GM12891 (cell line): ENCODE measurements at places on chromosomes 3 and 15.

- peak; percentile 21 for DNase-seq
These were observed 153.3 kb downstream of the P3H2 start for GRCh38 chr3:189967254-189967865.

DNA sequence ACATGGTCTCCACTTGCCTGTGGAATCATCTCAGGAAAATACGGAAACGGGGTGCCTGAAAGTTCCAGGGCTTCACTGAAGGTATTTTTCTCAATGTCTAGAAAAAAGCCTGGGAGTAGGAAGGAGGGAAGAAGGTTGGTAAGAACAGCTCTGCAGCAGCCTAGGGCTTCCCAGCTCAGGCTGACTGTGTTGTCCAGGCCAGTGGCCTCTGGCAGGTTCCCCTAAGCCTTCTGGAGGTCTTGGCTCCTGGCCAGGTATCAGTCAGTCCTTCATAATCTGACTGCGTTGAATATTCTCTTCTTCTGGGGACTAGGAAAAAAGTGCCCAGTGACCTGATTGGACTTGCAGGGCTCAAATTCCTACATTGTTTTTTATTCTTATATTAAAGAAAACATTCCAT is 38.6 kb downstream of the SSR3 start:
- DNase-seq = no peak

DNA sequence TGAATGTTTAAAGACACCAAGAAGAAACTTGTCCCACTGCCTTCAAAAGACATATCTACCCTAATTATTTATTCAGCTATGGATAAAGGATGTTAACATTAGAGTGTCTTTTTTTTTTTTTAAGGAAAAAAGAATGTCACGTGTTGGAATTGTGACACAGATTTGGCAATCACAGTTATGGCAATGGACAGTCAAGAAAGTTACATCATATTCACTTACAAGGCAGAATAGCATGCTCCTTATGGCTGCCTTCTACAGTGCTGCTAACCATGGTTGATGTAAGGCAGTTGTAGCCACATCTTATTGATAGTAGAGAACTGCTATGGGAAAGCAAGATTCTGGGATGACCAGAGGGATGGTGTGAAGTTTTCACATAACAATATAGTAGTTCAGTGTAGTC is 128.8 kb upstream of the ZBTB20 start:
- DNase-seq = no peak

- no peak for DNase-seq
These were observed 7.6 kb downstream of the OR5K4 start for GRCh38 chr3:98361289-98361688.

DNA sequence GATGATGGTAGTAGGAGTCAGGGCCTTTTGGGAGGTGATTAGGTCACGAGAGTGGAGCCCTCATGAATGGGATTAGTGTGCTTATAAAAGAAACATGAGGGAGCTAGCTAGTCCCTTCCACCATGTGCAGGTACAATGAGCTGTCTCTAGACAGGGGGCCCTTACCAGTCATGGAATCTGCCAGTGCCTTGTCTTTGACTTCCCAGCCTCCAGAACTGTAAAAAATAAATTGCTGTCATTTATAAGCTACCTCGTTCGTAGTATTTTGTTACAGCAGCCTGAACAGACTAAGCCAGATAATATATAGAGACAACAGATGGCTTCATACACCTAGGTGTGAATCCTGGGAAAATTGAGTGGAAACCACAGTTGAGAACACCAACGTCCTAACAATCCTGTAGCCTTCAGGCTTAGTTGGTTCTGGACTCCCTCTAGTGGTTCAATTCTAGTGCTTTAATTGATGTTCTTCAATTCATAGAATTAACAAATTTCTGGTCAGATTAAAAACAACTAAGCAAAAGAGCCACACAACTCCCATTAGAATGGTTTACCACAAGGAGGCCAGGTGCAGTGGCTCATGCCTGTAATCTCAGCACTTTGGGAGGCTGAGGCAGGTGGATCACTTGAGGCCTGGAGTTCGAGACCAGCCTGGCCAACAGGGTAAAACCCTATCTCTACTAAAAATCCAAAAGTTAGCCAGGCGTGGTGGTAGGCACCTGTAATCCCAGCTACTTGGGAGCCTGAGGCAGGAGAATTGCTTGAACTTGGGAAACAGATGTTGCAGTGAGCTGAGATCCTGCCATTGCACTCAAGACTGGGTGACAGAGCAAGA is 21.3 kb upstream of the GATM start:
- no peak for DNase-seq

DNA sequence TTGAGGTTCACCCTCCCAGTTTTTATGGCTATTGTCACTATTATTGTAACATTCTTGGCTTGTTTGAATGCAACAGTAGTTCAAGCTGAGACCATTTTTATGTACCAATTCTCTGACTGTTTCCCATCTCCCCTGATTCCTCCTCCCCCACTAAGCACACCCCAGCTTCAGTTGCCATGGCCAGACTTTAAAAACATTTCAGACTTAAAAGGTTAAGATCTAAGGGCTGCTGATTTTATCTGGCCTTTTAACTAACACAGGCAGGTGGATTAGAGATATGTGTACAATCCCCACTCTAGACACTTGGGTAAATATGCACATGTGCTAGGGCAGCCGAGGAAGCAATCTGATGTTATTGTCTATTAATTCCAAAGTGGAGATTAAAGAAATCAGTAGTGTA is 386.3 kb upstream of the NR2F2 start:
- no peak for DNase-seq

DNA sequence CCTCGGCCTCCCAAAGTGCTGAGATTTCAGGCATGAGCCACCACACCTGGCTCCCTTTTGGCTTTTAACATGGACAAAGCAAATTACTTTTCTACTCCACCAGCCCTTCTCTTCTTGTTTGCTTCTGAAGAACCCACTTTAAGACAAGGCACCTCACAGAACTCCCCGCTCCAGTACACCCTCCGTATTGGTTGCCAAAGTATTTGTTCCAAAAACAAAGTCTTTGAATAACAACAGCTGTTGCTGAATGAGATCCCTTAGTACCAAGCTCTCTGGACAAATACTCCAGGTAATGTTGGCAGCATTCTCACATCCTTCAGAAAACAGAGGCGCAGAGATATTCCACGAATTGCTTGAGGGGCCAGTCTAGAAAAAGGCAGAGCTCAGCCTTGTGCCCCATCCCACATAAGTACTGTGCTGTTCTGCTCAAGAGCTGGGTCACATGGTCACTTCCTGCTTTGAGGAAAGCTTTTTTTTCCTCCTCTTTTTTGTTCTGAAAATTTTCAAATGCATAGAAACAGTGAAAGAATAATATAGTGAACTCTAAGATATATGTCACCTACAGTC is 7.3 kb upstream of the CHCHD6 start:
- no peak for DNase-seq

DNA sequence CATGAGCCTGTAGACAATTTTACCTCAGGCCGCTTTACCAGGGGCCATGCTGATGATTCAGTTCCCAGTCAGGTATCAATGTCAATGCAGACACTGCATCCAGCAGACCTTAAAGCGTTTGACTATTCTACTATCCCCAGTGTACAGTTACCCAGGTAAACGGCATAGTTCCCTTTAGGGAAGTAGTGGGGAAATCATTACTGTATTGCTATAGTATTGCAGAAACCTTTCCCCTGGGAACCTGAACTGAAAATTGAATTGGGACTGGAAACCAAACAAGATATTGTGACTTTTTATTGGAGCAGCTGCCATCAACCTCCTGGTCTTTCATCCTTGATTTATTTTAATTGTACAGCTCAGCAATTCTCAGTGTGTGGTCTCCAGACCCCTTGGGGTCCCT is 6.6 kb upstream of the INAFM2 start:
- DNase-seq = no peak

DNA sequence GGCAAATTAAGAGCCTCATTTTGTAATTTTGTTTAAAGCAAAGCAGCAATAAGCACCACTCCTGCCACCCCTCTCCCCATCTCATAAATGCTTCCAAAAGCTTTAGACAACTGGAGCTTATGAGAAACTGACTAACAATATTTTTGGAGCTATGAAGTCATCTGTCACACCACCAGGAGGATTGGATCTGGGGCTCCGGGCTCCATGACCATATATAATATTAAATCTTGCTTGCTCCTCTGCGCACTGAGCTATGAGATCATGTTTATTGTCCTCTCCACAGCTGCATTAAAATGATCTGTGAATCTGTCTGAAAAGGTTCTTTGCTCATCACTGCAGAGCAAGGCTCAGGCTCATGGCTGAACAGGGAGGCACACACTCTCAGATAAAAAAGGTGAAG is 323.7 kb downstream of the ZNF621 start:
- no peak for DNase-seq

DNA sequence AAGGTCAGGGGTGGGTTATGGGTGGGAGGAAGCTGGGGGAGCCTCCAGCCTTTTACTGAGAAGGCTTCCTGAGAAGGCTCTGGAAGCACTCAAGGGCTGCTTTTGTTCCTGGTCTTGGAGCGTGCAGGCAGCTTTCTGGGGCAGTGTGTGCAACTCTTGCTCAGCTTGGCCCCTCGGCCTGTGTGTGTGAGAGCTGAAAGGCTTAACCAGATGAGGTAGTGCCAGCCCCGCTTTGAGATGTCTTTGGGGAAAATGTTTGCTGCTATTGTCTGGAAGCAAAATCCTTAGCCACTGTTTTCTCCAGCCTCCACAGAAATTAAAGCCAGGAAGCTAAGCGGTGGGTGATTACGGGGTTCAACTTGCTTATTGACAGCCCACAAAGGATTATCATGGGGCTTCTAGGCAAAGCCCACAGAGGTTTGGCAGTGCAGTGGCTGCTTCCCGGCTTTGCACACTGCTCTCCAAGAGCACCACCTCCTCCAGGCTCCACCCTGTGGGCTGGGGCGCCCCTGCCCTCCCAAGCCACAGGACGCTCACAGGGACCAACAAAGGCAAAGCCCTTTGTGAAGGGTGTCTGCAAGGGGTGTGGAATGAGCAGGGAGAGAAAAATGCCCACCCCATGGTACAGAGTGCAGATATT is 121.7 kb upstream of the TLE3 start:
- no peak for DNase-seq

DNA sequence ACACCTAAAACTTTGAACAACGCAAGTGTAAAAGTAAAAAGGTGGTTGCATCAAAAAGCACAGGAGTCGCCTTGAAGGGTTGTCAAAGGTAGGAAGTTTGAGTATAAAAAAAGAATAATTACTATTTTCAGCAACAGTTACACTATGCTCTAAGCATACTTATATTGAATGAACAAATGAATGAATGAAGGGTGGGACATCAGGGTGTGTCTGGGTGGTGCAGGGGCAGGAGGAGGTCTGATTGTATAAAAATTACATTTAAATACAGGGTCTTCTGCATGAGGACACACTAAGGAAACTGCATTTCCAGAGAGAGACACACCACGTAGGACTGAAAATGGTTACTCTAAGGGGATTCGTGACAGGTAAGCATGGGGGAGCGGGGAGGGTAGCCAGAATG is at the start of gene ARGFX:
TSS of gene ARGFX (plus strand) at position 301 of the 400 bp plus-strand sequence. CDS start 2,765 bp downstream, outside the sequence.
- no peak for DNase-seq

DNA sequence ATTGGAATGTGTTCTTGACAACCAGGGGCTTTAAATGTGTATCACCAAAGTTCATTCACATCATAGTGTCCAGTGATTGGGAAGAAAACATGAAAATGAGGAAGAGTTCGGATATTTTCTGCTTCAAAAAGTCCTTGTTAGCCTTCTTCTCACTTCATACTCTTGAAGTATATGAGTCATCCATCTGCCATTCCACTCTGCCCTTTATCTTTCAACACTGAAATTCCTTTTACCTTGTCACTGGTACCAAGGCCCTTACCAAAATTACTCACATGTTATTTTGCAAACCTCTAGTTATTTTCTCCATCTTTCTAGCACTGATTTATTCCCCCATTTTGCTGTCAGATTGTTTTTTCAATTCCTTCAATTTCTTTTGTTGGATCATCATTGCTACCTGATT is 32.5 kb downstream of the OR5H15 start:
- no peak for DNase-seq

- no peak for DNase-seq
These were observed 93.1 kb downstream of the GMPS start for GRCh38 chr3:155963570-155963969.

DNA sequence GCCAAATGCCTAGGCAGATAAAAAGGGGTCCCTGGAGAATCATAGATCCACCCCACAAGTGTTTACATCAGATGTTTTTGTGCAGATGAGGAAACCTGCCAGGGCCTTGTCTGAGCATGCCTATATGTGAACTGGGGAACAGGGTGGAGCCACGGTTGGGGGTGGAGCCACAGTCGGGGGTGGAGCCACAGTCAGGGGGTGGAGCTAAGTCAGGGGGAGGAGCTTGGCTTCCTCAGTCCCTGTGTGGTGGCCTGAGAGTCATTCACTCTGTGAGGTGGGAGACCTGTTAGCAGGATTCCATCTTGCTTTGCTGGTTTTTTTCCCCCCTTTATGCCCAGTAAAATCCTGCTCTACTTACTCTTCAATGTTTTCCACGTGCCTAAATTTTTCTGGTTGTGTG is 57.8 kb upstream of the TGFBR2 start:
- DNase-seq = no peak

DNA sequence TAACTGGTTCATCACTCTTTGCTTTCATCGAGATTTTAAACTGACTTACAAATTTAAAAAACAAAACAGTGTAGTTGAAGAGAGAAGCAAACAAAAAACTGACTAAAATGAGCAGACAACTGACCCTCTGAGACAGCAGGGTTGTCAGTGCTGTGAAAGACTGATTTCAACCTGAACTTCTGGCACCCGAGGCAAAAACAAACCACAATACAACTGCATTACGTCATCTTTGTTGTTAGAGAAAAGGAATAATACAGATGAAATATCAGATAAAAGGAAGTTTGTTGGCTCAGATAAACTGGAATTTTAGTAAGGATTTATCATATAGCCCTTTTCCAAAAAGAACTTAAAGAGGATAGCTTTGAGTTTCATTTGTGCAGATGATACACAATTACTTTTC is 51.1 kb downstream of the PARP15 start:
- no peak for DNase-seq

DNA sequence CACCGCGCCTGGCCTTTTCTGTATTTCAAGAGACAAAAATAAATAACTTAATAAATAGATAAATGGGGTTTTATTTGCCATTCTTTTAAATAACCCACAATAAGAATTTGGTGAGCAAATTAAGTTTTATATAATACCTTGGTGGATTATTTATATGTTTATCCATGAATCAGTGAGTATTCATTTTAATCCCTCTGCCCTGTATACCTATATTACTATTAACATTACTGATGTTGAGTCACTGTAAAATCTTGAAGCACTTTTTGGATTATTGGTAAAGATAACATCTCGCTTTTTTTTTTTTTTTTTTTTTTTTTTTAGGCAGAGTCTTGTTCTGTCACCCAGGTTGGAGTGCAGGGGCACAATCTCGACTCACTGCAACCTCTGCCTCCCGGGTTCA is 154.1 kb downstream of the ZNF609 start:
- no peak for DNase-seq

GRCh38 chr3:127915115-127915936 is at the start of gene KBTBD12:
Gene KBTBD12 (plus strand): TSS chr3:127915232. CDS start chr3:127923062, 7,830 bp downstream.
- peak; percentile 38 for DNase-seq

DNA sequence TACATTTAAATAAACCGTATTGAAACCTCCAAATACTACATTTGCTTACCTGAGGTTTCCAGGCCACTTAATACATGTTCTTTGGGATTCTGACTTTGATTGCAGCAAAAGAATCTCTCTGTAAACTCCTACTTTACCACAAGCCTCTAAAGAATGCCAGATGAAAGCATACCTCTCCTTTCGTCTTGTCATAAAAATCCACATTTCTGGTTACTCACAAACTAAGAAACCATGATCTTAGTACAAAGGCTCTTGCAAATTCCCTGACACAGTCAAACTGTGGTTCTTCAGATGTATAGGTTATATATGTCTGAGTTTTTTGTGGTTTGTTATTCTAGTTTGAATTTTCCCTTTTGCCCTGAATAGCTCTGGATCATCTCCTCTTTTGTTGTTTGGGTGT is 188.4 kb downstream of the RAP2B start:
- no peak for DNase-seq
